ENCODE measurements at places on chromosomes 5 and 9.

- no peak for DNase-seq
These were observed 32.3 kb upstream of the TMEM171 start for GRCh38 chr5:73088026-73088425.

DNA sequence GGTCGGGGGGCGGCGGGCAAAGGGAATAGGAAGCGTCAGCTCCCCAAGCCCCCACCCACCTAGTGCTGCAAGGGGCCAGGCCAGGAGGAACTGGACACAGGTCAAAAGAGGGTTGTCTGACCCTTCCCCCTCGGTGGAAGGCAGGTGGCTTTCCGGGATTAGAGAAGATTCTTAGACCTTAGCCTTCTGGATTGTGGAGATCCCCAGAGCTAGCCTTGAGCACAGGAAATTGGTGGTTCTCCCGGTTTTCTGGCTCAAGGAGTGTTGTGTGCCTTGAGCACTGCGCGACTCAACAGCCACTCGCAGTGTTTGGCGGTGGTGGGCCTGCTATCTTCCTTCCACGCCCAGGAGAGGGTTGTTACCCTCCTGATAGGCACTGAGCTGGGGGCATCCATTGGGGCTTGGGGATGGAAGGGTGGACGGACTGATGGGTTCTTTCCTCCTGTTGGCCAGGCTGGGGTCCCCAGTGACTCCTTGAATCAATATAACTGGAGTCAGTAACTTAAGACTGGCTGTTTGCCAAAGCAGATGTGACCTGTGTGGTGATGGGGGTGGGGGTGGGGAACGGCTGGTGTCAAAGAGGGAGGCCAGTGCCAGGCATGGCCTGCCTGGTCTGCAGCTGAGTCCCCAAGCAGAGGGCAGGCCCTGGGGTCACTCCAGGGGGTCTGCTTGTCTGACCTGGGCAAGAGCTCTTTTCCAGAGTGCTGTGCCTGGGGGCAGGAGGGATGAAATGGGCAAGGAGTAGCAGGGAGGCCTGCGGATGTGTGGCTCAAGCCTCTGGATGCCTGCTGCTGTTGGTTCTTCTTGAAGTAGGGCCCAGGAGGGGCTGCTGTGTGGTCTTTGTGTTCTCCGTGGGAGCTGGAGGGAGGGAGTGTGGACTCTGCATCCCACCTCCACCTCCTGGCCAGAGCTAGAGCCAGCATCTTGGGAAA is 2.1 kb downstream of the FGF18 start:
- no peak for DNase-seq

GRCh38 chr9:132748450-132748849 is 78.2 kb downstream of the GTF3C4 start:
- no peak for DNase-seq

DNA sequence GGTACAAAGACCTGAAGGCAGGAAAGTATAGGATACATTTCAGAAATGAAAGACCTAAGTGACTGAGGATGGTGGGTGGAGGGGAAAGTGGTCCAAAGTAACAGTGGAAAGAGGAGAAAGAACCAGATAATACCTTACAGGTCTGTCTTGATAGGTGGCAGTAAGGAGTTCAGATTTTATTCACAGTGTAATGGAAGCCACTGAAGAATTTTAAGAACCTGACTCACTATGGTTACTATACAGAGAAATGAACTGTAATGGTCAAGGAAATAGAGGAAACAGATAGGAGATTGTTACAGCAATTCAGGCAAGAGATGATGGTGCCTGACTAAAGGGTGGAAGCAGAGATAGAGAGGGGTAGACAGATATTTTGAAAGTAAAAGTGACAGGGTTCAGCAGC is 46.5 kb downstream of the EPB41L4A start:
- no peak for DNase-seq

DNA sequence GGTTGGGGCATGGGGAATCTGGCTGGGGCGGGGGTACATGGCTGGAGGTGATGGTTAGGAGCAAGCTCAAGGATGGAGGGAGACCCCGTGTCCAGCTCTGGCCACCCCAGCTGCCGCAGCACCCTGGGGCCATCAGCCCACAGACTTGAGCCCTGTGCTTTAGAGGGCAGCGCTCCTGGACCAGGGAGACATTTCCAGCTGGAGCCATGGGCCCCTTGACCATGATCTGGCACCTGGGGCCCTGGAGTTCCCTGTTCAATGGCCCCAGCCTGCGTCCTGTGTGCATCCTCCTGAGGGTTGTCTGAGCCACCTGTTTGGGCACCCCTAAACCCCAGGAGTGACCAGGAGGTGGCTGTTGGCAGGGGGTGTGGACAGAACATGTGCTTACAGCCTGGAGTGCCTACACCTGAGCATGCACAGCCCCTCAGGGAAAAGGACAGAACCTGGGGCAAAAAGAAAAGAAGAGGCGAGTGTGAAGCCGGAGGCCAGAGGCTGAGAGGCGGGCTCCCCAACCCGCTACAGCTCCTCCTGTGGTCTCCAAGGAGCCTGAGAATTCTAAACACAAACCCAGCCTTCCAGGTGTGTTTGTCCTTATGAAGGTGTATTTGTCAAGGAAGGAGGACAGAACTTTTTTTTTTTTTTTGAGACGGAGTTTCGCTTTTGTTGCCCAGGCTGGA is 126.7 kb downstream of the C9orf50 start:
- DNase-seq, result no peak

DNA sequence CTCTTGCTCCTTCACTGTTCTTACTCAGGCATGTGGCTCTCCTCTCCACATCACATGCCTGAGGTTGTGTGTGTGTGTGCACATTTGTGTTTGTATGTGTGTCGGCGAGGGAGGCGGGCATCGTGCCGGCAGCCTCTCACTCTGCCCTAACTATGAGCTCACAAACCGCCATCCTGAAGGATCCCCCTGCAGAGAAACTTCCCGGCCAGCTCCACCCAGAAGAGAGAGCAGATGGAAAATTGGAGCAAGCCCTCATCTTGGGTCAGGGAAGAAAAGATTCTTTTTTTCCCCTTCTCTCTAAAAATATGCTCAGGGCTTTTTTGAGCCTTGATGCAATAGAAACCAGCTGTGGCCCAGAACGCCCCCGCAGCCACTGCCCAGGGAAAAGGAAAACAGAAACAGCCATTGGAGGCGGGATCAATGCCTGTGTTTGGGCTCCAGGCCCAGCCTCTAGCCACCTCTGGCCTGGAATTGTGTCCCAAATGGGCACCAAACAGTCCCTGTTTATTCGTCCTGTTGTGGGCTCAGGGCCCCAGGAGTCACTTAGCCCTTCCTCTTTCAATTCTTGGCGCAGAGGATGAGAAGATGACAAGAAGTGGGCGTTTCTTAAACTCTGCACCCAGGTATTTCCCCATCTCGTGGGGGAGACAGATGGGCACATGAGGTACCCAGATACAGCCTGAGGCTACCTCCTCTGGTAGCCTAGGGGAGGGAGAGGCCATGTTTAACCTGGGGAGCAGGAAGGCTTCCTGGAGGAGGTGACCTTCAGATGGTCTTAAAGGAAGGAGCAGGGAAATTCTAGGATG is 151.5 kb downstream of the RGS3 start:
- DNase-seq, result no peak

DNA sequence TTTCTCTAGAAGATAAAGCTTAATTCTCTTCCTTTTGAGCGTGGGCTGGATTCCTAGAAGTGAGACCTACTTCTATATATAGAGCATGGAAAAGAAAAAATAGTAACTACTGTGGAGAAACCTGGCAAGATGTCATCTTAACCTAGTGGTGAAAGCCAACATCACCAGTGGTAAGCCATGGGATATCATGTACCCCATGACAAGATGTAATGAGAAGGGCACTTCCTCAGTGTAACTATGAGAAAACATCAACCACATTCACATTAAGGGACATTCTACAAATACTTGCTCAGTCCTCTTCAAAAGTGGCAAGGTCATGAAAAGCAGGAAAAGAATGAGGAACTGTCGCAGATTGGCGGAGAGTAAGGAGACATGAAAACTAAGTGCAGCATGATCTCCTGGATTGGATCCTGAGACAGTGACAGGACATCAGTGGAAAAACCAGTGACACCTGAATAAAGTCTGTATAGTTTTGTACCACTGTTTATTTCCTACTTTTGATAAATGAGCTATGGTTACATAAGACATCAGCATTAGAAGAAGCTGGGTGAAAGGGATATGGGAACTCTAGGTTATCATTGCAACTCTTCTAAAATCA is 65.4 kb downstream of the PRRC1 start:
- no peak for DNase-seq

DNA sequence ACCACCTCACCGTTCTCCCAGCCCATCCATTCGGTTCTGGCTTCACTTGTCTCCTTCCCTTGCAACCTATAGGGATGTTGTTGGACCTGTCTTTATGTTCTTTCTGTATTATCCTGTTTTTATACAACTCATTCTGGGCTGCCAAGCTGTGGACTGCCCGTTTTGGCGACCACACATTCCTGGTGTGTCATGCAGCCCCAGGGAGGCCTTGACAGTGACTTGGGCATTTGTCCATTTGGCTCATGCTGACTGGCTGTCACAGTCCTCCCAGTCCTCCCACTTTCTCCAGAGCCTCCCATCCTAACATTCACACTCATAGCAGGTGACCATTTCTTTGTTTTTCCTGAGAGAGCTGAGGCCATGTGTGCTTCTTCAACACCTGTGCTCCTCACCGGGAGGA is 136.4 kb downstream of the SLF1 start:
- no peak for DNase-seq

GRCh38 chr5:120682851-120683250 is 218.8 kb downstream of the PRR16 start:
- DNase-seq, result no peak

GRCh38 chr9:129509533-129509928 is 111.4 kb downstream of the C9orf50 start:
- DNase-seq, result no peak

GRCh38 chr5:145925803-145926202 is 10.6 kb upstream of the SH3RF2 start:
- no peak for DNase-seq

- no peak for DNase-seq
These were observed 60.1 kb downstream of the GALNT12 start for GRCh38 chr9:98867429-98868168.

DNA sequence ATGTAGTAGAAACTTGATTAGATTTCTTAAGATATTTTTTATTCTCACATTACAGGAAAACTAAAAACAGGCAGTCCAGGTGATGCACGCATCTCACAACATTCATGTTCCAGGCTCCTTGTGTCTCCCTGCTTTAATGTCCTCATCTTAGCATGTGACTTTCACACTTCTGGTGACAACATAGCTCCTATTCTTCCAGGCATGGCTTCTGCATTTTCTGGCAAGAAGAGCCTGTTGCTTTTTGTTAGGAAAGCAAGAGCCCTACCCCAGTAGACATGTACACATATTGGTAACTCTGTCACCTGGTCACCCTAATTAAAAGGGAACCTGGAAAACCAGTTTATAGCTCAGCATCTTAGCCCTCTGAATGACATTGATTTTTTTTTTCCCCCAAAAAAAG is 92.5 kb downstream of the PPIC start:
- no peak for DNase-seq

GRCh38 chr9:136530461-136531089 is 15.3 kb downstream of the NOTCH1 start:
- no peak for DNase-seq

- no peak for DNase-seq
These were observed 171.1 kb downstream of the TARS1 start for GRCh38 chr5:33611877-33612276.

DNA sequence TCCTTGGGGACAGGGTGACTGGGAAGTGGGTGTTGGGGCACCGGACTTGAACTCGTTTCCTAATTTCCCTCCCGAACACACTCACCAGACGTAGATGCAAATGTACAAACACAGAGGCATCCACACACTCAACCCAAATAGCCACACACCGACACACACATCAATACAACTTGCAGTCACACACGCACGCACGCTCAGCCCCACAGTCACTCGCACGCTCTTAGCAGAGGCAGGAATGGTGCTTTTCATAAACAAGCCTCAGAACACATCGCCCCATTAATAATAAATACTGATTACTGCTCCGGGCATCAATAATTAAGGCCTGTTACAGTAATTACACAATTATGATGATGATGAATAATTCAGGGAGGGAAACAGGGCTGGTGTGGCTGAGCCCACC is 5.7 kb downstream of the BARHL1 start:
- no peak for DNase-seq

GRCh38 chr5:39013938-39014337 is 60.3 kb downstream of the RICTOR start:
- DNase-seq, result no peak
